ENCODE measurements at places on chromosomes 5 and 9.

GRCh38 chr5:79436821-79437220 lies 77.1 kb downstream of the HOMER1 start:
- DNase-seq = no peak

DNA sequence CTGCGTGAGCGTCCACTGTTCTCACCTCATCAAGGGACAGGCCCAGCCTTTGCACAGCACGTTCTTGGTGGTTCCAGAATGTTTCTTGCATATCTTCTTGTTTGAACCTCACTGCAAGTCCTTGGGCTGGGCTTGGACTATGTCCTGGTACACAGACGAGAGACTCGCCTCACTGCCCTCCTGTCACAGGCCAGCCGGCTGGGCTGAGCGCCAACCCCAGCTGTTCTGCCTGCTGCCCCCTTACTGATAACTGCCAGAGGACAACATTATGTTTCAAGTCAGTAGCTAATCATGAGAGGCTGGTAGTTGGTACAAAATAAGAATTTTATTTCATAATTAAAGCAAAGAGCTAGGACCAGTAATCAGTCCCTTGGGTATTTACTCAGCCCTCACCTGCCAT lies 52.8 kb upstream of the LRRTM2 start:
- no peak for DNase-seq

- no peak for DNase-seq
Observed at GRCh38 chr5:156802501-156802900, 47.6 kb upstream of the PPP1R2B start.

DNA sequence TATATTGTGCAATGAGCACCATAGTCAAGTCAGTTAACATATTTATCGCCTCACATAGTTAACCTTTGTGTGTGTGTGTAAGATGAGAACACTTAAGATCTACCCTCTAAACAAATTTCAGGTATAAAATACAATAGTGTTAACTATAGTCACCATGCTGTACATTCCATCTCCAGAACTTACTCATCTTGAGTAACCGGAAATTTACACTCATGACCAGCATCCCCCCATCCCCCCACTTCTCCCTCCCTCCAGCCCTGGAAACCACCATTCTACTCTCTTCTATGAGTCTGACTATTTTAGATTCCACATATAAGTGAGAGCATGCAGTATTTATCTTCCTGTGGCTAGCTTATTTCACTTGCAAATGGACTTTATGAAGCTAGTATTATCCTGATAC lies 40.3 kb downstream of the ZNF354A start:
- no peak for DNase-seq

DNA sequence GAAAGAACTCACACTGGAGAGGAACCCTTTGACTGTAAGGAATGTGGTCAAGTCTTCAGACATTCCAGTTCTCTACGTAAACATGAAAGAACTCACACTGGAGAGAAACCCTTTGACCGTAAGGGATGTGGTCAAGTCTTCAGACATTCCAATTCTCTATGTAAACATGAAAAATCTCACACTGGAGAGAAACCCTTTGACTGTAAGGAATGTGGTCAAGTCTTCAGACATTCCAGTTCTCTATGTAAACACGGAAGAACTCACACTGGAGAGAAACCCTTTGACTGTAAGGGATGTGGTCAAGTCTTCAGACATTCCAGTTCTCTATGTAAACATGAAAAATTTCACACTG lies 32.6 kb downstream of the MAPK9 start:
- no peak for DNase-seq

DNA sequence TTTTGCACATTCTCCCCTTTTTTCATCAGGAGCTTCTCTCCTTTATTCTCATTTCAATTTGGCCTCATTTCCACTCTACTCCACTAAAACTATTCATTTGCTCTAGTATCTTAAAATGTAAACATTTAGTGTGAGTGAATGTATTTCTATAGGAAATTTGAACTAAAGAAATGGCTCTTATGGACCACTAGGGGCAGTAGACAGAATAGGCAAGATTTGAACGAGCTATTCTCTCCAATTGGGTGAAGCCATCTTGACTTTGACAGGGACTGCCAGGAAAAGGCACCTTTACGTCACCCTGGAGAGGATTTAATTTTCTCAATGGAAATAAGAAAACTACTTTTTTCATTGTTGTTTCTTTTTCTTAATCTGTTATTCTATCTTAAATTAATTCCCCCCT lies 666.3 kb downstream of the DNAH5 start:
- no peak for DNase-seq

- no peak for DNase-seq
Observed at GRCh38 chr9:136201609-136202453, 3.1 kb downstream of the LHX3 start.

GRCh38 chr5:91383027-91383955 lies at the start of gene ARRDC3:
TSS of gene ARRDC3 (minus strand) at chr5:91383317. CDS start at chr5:91383092, 225 bp downstream.
- DNase-seq = peak; percentile 96

DNA sequence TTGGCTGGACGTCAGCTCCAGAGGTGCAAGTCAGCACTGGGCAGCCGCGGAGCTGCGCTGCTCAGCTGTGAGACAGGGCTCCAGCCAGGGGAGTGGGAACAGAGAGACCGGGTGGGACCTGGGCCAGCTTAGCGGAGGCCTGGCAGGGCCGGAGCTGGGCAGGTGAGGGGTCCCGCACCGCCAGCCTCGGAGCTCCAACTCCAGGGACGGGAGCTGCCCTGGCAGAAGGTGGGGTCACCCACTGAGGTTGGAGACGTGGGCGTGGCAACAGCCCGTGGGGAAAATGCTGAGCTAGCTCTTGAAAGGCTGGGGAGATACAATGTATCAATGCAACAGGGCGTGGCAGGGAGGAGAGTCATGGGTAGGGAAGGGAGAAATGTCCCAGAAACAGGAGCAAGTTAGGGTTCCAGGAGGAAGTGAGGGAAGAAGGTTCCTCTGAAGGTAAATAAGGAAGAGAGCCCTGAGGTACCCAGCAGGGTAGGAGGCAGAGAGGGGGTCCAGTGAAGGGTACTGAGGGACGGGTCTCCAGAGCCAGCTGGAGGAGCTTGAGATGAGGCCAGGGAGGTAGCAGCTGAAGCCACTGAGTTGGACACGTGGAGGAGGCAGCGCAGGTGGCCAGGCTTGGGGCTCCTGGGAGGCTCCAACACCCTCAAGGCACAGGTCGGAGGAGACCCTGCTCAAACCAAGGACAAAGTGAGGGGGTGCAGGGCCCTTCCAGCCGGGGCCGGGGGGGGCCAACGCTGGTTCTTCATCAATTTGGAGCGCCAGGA lies 736 bp upstream of the NKD2 start:
- DNase-seq = no peak

DNA sequence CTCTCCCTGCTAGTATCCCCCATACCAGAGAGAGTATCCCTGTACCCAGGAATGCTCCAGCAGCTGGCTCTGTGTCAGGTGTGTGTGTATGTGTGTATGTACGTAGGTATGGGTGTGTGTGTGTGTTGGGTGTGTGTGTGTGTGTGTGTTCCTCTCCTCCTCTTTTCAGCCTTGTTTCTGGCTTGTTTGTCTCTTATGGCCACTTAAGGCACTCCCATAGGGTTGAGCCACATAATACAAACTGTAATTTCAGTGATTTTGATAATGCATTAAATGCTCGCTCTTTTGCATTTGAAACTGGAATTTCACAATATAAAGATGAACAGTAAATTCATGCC lies 80.8 kb upstream of the SH3PXD2B start:
- no peak for DNase-seq

DNA sequence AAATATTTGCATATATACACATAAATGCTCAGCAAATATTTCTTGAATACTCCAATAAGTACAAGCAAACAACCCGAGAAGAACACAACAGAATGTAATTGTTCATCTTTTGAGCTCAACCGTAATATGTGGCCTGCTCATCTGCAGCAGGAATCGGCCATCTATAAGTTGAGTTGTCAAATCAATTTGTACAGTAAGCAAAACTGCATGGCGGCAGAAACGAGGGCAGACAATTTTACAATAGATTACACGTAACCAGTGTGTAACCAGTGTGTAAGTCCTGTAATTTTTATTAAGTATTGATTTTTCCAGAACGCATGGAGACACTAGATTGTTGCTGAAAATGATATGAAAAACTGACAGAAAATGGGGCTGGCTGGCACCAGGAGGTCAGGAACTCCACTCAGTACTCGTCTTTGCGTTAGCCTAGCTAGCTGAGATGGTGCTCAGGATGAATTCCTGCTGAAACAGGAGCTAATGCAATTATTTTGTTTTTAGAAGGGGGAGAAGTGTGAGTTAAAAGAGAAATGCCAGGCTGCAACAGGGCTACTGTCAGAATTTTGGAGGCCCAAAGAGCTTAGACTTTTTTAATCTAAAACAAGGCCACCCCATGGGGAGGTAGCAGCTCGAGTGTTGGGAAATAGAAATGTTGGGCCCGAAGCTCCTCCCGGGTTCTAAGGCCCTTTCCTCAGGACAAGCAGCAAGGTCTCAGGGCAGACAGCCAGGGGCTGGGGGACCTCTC lies 682 bp downstream of the DHX29 start:
- no peak for DNase-seq

GRCh38 chr9:14221119-14221518 lies 92.8 kb downstream of the NFIB start:
- no peak for DNase-seq

- DNase-seq = no peak
Observed at GRCh38 chr5:343461-344401, 22.2 kb downstream of the AHRR start.

DNA sequence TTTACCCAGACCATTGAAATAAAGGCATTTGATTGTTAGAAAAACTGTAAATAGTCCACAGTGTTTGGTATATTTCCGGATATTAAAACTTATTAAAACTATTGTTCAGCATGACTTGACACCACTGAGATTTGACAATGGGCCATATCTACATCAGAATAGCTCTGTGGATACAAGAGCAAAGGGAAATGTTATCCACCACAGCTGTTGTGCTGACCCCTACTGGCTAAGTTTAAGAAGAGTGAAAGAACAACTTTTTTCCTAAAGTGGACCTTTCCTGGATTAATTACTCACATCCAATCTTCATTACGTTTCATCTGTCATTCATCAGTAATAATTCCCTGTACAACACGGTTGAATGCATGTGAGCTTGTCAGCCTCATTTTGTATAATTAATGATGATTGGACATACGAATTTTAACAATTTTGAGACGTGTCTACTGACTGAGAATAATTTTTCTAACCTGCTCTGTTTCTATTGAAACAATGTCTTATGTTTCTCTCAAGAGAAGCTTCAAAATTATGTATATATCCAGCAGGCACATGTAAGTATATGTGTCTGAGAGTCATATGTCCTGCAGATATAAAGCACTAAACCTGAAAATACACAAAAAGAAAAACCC lies 1952.6 kb downstream of the MAT2B start:
- no peak for DNase-seq

DNA sequence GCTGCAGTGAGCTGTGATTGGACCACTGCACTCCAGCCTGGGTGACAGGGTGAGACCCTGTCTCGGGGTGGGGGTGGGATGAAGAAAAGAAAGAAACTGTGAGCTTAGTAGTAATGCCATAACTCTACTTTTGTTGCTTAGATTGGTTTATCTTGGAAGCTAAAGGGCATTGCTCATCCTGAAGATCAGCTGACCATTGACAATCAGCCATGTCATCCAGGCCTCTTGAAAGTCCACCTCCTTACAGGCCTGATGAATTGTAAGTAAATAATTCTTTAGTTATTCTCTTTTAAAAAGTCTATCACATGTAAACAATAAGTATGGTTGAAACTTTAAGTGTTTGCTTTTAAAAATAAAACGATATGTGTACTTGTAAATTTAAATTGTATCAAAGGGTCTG lies 11.4 kb downstream of the OCLN start:
- DNase-seq = no peak

- no peak for DNase-seq
Observed at GRCh38 chr5:174876-175465, 16.3 kb upstream of the LRRC14B start.

DNA sequence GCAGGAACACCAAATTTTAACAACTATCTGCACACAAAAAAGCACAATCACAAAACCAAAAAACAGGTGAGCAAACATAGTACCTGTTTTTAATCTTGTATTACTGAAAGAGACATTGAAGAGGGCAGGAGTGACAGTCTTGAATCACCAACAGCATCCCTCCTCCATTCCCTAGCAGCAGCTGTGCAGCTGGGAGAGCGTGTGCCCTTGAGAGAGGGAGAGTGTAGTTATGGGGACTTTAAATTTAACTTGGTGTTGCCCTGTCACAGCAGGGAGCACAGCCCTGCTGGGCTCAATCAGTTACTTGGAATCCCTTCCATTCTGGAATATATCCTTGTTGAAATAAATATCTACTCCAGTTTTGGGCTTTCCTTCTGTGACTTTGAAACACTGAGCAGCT lies 1938.7 kb upstream of the NUDT12 start:
- no peak for DNase-seq

GRCh38 chr9:72497447-72498046 lies 23.9 kb upstream of the TMC1 start:
- DNase-seq = no peak

GRCh38 chr5:123422433-123423277 lies 548 bp downstream of the CEP120 start:
- no peak for DNase-seq

DNA sequence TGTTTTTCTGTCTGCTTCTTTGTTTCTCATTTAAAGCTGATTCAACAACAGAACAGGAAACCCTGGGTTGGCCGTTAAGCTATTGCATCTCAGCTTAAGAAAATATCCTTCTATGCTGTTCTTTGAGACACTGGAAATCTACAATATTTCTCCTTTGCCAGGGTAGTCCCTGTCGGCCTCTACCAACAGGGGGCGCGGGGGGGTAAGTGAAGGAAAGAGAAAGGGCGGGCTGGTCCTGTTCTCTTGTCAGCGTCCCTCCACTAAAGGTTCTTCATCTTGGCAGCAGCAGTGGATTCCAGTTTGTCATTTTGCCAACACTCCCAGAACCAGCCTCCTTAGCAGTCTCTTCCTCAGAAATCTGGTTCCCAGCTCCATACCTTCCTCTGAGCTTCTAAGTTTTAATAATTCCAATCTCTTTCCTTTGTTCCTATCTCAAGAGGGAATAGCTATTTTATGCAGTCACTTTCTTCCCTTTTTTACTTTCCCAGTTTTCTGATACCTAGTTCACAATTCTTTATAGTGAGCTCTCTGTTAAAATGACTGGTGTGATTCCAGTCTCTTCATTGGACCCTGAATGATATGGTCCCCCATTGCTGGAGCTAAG lies 222.3 kb downstream of the GLIS3 start:
- no peak for DNase-seq

- no peak for DNase-seq
Observed at GRCh38 chr9:98225015-98225442, 30.4 kb downstream of the TBC1D2 start.
